Dermis microvascular lymphatic vessel endothelial cell (primary cell): ENCODE measurements at places on chromosomes 6 and 20. TPM values are rescaled to one million over a fixed set of nuclear protein-coding genes. Genes with fewer than 3 reads are reported as not detected.

- no peak for DNase-seq
These were observed 114.1 kb downstream of the CD83 start for GRCh38 chr6:14231501-14232280.

DNA sequence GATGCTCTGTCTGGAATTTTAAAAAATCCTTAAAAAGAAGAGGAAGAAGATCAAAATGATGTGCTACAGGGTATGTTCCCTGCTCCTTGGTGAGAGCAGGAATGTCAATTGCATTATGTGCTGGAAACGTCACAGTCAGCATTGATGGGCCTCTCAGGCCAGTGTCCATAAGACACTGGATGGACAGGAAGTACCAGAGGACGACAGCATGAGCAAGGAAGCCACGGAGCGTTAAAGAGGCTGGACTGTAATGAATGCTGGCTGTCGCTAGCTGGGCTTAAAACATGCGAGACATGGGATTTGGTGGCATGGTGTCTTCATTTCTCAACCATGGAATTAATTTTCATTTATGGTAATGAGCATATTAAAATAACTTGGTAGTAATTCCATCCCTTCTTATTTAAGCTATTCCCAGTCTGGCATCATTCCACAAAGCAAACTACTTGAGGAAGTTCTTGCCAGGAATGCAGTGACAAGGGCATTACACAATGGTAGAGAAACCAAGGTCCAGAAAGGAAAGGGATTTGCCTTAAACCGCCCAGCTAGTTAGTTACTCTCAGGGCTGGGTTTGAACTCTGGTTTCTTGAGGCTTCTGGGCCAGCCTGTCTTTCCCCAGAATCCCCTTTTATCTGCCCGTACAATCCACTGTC lies 166.6 kb upstream of the SOX4 start:
- no peak for DNase-seq

DNA sequence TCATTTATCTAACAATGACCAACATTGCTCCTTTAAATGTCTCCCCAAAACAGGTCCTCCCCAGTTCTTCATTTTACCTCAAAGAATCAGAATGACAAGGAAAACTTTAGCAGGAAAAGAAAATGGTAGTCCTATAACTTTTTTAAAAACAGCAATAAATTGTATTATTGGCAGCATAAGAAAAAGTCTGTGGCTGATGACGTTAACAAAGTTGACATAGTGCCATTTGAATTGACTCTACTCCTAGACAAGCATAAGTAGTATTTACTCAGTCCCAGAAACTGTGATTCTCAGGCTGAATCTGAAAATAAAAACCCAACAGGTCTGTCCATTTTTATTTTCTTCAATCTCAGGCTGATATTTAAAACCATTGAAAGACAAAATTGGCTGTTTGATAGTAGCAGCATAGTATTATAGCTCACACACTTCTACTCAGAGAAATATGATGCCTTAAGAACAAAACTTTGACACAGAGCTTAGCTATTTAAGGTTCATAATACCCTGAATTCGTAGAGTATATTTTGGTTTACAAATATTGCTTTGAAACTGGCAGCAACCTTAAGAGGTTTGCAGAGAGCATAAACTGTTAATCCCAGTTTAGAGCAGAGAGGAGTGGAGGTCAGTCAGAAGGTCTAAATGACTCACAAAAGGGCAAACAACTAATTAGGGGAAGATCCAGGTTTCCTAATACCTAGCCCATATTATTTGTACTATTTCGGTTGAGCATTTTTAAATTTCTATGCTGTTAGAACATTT lies 35.0 kb upstream of the TENT5A start:
- no peak for DNase-seq

HTR1E gene
- total RNA-seq, result not detected in 2 replicates

DNA sequence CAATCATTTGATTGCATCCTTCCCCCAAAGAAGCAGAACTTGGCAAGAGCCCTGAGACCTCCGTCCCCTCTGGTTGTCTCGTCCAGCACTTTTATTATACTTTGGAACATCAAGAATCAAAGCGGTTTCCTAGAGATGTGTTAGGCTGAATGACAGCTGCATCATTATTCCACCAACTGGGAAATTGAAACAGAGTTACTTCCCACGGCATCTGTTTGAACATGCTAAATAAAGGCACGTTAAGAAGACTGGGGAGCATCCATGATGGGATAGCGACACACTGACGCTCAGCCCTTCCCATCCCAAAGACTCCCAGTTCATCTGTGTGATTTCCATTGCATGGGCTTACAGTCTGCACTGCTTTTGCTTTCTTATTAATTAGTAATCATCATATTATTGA lies 147.8 kb downstream of the TBC1D7 start:
- no peak for DNase-seq

SLC16A10 gene
- total RNA-seq, result under 0.01 TPM in 1 of 2 replicates, not detected in the other

- DNase-seq, result peak; percentile 75
These were observed 9.9 kb upstream of the RFPL4B start for GRCh38 chr6:112337209-112337638.

GRCh38 chr20:59630526-59630925 lies 26.2 kb downstream of the PHACTR3 start:
- no peak for DNase-seq

DNA sequence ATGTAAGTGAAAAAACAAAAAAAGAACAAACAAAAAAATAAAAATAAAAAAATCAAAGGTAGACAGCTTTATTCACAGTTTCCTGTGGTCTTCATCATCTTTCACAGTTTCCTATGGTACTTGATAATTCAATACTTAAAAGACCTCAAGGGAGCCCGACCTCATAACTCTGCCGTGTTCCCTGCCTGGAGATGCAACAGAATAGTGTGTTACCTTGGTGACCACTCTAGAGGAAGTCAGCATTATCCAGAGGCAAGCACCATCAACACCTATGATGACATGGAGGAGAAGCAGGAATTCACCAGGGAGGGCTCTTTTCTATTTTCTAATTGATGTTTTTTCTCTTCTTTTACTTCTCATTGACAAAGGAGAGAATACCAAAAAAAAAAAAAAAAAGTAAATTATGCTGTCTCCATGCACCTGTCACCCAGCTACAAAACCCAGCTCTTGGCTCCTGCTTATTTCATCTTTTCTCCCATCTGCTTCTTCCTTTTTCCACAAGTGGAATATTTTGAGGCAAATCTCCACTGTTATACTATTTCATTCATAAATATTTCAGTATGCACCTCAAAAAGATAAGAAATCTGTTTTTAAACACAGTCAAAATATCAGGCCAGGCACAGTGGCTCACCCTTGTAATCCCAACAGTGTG lies 95.8 kb upstream of the STXBP5 start:
- DNase-seq, result no peak

TOX2 gene
- total RNA-seq, result 0.77 and 1.0 TPM in 2 replicates

THBS2 gene
- 0.51 TPM in 1 of 2 replicates, not detected in the other for total RNA-seq

LIN28B gene
- total RNA-seq, result under 0.01 TPM in 1 of 2 replicates, not detected in the other

HNF4A gene
- total RNA-seq, result not detected in 2 replicates
